CD8-positive, alpha-beta memory T cell (primary cell): ENCODE measurements at places on chromosomes 11 and 22. TPM values are rescaled to one million over a fixed set of nuclear protein-coding genes. Genes with fewer than 3 reads are reported as not detected.

DNA sequence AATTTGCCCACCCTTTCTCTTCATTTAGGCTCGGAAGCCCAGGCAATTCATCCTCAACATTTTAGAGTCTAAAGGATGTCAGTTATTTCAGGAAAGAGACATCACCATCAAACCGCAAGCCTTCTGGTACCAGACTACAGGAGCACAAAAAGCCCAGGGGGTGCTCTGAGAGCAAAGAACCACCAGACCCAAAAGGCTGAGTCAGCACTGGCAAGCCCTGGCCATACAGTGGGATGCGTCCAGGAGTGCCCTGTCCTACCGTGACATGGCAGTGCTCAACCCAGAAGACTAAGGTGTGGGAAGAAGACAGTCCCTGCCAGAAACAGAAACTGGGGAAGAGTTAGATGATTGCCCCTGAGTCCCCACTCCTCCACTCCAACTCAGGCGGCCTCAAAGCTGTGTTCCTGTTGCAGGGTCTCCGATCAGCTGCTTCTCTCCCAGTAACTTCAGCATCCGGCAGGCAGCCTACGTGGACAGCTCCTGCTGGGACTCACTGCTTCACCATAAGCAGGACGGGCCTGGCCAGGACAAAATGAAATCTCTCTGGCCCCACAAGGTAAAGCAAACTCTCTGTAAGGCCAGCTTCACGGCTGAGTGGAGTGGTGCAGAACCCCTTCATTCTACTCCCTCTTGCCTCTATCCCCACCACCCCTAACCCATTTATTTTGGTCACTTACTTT, 1.5 kb downstream of the PANX3 start:
- no peak for DNase-seq

DNA sequence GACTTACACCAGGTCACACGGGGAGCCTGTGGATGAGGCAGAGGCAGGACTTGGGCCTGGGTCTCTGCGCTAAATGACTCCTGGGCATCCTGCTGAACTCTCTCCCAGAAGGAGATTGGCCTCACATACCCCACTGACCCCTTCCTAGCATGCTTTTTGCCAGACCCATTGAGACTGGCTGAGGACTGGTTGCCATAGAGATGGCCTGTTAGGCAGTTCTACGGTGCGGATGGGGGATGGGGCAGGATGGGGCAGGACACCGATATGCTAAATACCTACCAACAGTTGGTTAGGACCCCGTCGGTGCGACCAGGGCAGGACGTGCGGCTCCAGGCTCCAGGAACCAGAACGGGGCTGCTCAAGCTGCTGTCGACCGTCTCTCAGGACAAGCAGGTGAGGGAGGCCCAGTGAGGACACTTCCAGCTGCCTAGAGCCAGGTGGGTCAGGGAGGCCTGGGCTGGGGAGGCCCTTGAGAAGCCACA, at the start of gene TSGA10IP:
TSGA10IP (plus strand) TSS at position 51 of the 482 bp plus-strand sequence; CDS start at position 247, 196 bp downstream.
- DNase-seq: no peak

DNA sequence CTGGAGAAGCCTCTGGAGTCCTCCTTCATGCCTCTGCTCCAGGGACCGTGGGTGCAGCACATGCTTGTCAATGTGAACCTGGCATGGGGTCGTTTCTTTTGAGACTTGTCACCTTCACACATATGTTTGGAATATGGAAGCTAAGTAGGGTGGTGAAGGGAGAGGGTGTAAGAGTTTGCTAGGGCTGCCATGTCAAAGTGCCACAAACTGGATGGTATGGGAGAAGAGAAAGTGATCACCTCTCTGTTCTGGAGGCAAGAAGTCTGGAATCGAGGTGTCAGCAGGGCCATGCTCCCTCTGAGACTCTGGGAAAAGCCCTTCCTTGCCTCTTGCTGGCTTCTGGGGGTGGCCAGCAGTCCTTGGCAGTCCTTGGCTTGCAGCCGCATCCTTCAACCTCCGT, 8.7 kb upstream of the TSPAN18 start:
- DNase-seq: no peak

GRCh38 chr22:48899523-48900326, 927.9 kb downstream of the BRD1 start:
- no peak for DNase-seq

DNA sequence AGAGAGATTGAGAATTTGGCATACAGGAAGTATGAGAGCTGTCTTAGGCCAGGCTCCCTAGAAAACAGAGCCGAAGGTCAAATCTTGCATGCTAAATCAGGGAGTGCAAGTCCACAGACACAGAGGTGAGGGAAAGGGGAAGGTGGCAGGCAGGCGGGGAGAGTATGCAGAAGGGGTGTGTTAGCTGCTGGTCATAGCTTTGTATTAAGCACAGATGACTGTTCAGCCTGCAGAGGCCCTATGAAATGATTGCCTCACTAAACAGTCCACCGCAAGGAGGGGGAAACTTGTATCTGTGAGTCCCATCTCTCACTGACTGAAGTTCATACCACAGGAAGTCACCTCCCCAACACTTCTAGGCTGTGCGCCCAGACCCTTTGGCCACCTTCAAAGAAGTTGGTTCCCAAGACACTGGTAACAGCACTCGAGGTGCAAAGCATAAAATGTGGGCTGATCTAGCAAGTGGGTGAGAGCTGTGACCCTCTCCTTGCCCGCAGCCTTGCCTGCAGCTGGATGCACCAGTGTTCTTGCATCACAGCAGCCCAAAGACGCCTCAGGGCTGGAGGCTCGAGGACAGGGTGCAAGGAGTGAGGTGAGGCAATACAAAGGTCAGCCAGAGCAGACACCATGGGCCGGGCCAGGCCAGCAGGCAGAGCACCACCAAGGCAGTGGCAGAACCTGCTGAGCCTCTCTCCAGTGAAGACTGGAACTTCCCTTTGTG, 115.3 kb upstream of the TBCEL start:
- DNase-seq: no peak

GRCh38 chr11:11148104-11148509, 204.9 kb downstream of the CSNK2A3 start:
- no peak for DNase-seq

DNA sequence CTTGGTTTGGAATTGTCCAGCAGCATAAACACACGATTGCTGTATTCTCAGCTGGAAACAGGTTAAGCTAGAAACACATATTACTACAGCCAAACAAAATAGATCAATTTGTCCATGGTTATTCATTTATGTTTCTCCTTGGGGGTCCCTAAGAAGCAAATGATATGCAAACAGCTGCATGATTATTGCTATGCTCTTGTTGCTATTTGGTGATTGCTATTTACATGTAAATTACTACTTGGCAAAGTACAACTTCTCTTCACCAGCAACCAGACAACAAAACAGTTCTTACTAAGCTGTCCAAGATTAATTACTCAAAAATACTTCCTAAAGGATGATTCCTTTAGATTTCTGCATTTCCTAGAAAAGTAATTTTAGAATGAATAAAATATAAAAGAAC, 567.9 kb upstream of the ARHGAP42 start:
- no peak for DNase-seq

DNA sequence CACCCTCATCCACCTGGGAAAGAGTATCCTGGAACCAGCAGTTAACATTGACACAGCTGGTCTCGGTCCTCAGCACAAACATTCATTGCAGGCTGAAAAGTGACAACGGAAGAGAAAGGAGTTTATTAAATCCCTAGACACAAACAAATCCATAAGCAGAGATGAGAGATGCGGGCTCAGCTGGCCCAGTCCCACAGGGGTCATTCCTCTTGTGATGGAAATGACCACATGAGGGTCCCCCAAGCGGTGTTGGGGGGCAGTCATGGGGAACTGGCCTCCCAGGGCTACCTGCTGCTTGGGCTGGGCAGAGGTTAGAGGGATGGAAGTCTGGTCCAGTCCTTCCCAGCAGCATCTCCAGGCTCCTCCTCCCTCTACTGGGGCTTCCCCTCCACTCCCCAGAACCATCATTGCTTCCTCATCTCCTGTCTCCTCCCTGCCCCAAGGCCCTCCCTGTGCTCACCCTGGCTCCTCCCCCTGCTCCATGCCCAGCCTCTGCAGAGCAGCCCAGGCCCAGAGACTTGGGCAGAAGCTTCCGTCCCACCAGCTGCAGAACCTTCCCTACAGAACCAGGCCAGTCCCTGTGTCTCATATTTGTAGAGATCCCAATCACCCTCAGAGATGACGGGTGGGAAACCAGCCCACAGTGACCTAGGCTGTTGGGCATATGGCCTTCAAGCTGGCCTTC, 5.4 kb upstream of the IGLL5 start:
- no peak for DNase-seq

The GP1BB gene
- not detected for total RNA-seq

The ALKBH3 gene
- 51.1 TPM for total RNA-seq

The KCNJ11 gene
- 0.95 TPM for total RNA-seq
